Ureter (tissue), 1 donor: ENCODE measurements at places on chromosomes 7 and 10. TPM values are rescaled to one million over a fixed set of nuclear protein-coding genes. Genes with fewer than 3 reads are reported as not detected.

DNA sequence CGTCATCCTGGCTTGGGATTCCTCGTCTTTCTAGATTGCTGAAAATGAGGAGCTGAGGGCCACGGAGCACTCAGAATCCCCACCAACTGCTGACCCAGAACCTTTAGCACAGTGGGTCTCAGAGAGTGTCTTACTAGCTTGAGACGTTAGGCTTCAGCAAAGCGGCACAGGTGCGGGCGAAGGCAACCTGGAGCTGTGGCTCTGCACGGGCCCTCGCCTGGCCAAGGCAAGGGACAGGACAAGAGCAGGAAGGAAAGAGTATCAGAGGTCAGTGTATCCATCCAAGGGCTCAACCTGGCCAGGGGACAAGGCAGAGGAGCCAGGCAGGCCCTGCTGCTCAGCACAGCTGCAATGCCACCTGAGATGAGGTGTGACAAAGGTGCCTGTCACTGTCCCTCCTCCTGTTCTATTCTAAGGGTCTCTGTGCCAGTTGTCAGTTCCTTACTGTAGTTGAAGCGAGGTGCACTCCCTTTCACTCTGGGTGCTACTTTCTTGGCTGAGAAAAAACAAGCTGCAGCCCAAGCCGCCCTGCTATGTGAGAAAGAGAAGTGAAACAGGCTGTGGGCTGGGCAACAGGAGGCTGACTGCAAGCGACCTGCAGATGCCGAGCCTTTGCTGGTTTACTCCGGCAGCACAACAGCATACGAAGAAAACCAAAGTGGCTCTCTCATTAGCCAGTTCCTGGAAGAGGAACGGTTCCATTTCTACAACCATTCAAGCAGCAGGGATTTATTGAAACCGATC, 33.3 kb upstream of the KDM7A start:
- no peak for DNase-seq

GRCh38 chr10:21069278-21069677, 172.2 kb upstream of the NEBL start:
- no peak for DNase-seq

GRCh38 chr7:46363688-46364087, 442.6 kb upstream of the IGFBP3 start:
- DNase-seq = no peak

The ENKUR gene
- total RNA-seq = not detected

The SORBS1 gene
- total RNA-seq = 347 TPM

The EXOC6 gene
- 16.6 TPM for total RNA-seq

The ATG9B gene
- 0.55 TPM for total RNA-seq

The RBM20 gene
- total RNA-seq = 0.68 TPM
